ENCODE measurements at places on chromosomes 2 and 18.

- DNase-seq, result peak; percentile 47
Observed at GRCh38 chr2:42903821-42904575, 111.6 kb upstream of the HAAO start.

- DNase-seq, result no peak
Observed at GRCh38 chr18:47418746-47419145, 167.3 kb upstream of the SKOR2 start.

- DNase-seq, result no peak
Observed at GRCh38 chr2:101962309-101962708, 29.5 kb upstream of the IL1R2 start.

DNA sequence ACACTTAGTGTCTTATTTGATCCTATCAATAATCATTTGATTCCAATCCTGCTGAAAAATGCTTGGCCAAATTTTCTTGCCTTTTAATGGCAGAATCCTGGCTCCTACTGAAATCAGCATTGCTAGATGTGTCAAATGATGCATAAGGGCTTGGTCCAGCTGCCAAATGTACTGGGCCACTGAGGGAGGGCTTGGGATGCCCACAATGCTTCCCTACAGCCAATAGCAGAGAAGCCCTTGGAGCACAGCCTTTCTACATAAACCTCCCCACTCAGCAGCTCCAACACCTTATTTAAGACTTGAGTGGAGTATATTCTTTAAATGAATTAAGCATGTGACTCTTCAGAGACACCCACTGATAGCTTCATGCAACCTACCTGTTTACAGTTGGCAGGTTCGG lies 3.6 kb downstream of the ALK start:
- DNase-seq, result no peak

- DNase-seq, result no peak
Observed at GRCh38 chr2:193695367-193695766, 1500.6 kb upstream of the TMEFF2 start.

GRCh38 chr18:46040747-46041104 lies 31.3 kb downstream of the PSTPIP2 start:
- DNase-seq, result no peak

DNA sequence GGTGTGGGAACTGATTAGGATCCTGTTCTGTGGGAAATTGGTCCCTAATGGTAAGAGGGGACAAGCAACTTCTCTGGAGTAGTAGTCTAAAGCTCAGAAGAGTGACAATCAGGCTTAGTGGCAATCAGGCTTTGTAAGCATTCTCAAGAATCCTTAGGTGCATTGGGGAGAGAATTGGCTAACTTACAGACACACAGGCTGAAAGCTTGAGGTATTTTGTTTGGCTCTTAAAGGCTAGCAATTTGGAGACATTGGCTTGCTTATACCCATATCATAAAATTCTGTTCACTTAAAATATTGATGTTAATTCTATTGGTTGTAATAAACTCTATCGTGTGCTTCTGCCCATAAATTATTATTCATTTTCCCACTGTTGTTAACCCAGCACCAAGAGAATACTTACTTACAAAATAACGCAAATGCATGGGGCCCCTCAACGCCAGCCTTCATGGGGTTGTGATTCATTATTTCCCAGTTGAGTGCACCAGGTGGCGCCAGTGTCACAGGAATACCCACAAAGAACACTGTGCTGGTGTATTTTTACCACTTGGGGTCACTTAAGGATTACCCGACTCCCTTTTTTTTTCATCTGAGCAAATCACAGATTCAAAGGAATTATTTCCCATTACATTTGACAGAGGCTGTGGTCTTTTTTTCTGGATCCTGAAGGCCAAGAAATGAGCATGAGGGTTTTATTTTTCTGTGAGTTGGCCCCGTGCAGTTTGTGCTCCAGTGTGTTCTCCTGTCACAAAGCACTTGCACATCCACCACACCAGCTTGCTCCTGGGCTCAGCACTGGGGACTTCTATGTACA lies 45.5 kb downstream of the DDX1 start:
- peak; percentile 69 for DNase-seq

DNA sequence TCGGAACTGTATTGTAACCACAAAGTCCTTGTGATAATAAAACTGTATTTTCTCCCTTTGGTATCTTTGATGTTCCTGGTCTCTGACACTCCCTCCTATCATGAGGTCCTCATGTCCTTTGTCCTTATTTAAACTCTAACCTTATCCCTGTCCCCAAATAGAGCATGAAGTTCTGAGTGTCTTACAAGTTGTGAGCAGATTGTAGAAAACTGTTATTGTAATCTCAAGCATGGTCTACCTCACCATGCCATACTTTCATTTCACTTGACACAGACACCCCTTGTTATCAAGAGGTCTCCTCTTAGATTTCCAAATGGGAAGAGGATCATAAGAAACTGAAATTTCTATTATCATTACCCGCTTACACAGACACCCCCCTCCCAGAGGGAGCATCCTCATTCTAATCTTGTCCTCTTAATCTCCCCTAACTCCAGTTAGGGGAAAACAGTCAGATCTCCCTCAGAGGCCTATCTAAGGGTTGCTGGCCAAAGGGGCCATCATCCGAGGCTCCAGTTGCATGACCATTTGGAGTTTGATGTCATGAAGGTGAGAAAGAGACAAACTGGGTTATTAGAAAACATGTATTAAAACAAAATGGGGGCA lies 29.0 kb downstream of the MYO3B start:
- no peak for DNase-seq

DNA sequence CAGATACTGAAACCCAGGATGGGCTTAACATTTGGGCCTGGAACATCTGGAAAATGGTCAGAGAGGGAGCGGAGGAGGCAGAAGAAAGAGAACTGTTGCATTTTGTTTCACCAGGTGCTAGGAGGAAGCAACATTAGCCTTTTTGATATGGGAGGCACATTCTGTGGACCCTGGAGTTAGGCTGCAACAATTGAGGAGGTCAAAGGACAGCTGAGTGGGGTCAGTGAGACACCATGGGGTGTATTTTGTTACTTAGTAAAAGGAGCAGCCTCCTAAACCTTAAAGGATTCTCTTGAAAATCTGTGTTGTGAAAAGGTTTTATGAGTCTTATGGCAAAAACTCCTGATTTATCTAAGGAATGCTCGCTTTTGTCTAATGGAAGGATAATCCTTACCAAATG lies 124.9 kb downstream of the GREB1L start:
- DNase-seq, result no peak

DNA sequence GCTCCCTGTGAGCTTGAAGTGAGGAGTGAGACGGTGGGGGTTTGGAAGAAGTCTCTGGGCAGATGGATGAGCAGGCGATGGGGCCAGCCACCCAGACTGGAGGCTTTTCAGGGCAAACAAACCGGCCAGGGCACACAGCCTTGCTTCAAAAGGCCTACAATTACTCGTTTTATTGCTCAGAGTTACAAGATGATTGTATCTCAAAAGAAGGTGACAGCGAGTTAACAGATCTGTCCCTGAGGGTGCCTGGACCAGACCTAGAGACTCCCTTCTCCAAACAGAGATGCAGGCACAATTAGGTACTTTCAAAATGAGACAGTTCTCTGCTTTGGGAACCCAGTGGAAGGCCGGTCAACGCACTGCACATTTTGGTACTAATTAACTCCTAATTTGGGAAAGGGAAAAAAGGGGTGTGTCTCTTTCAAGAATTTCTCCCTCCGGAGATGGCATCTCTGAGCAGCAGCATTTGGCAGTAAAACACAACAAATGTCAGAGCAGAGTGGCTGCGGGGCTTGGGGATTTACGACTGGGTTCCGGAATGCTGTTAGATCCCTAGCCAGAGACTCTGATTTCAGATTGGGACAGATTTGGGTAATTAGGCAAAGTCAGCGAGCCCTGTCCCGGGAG lies 226.7 kb downstream of the TTC32 start:
- DNase-seq, result no peak

DNA sequence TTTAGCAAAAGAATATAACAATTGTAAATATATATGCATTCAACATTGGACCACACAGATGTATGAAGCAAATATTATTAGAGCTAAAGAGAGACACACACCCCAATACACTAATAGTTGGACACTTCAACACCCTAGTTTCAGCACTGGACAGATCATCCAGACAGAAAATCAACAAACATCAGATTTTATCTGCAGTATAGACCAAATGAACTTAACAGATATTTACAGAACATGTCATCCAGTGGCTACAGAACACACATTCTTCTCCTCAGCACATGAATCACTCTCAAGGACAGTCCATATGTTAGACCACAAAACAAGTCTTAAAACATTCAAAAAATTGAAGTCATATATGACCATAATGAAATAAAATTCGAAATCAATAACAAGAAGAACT lies 22.1 kb upstream of the EVA1A start:
- DNase-seq, result no peak

GRCh38 chr2:233124421-233125080 lies 64.4 kb downstream of the INPP5D start:
- no peak for DNase-seq

GRCh38 chr2:37560863-37561614 lies 110.4 kb downstream of the CDC42EP3 start:
- no peak for DNase-seq

DNA sequence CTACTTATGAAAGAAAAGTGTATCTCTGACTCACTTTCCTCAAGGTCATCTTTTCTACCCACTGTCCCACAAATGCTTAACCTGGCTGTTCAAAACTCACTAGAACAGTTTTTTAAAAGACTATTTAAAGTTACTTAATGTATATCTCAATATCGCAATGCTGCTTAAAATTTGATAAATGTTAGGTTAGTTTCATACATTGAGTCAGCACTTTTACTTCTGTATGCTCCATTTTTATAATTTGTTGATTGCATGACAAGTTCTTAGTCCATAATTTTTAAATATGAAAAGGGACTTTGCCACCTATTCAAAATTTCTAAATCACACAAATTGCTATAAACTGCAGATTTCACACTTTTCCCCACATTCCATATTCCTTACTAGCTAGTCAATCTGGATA lies 231.7 kb upstream of the SLC39A10 start:
- no peak for DNase-seq

DNA sequence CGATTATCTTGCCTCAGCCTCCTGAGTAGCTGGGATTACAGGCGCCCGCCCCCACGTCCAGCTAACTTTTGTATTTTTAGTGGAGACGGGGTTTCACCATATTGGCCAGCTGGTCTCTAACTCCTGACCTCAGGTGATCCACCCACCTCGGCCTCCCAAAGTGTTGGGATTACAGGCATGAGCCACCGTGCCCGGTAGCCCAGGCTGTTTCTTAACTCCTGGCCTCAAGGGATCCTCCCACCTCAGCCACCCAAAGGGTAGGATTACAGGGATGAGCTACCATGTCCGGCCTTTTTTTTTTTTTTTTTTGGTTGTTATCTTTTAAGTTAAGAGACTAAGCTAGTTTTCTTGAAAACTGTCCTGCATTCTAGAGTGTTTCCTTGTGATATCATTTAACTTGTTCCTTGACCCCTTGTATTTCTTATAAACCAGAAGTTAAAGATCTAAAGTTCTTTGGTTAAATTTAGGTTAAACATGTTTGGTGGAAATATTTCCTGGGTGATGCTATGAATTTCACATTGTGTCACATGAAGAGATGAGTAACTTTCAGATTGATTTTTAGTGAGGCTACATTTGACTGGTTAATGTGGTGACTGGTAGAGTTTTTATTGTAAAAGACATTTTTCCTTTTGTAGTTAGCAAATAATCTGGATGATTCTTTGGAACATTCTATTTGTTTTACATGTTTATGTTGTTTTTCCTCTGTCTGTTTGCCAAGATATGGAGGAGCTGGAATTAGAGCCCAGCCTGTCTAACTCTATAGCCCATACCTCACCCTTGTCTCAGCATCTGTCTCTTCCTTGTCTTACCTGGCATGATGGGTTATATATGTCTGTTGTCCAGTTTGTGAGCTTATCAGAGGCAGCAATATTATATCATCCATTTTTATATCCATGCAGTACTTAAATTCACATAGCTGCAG lies 5.2 kb downstream of the NCAPH start:
- no peak for DNase-seq

DNA sequence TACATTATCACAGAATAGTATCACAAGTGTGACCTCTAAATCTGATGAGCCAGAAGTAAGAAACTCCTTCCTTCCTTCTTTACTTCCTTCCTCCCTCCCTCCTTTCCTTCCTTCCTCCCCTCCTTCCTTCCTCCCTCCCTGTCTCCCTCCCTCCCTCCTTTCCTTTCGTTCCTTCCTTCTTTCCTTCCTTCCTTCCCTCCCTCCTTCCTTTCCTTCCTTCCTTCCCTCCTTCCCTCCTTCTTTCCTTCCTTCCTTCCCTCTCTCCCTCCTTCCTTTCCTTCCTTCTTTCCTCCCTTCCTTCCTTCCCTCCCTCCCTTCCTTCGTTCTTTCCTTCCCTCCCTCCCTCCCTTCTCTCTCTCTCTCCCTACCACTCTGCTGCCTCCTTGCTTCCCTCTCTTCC lies 359.2 kb downstream of the OSR1 start:
- DNase-seq, result no peak

DNA sequence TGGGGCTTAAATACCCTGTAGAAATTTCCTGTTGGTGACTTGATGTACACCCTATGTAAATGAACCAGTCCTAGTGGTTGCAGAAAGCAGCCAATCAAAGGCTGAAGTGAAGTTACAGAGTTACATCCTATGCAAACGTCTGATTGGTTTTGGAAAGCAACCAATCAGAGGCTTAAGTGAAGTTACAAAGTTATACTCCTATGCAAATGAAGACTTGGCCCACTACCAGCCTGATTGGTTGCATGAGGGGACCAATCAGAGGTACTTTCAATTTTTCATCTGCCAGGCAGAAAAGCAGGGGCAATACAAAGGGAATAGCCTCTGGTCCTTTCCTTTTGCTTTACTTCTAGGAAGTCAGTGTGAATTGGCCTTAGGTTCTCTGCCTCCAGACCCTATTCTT lies 13.6 kb upstream of the ZNF397 start:
- DNase-seq, result no peak

GRCh38 chr2:188993247-188993646 lies 19.1 kb downstream of the COL3A1 start:
- no peak for DNase-seq

DNA sequence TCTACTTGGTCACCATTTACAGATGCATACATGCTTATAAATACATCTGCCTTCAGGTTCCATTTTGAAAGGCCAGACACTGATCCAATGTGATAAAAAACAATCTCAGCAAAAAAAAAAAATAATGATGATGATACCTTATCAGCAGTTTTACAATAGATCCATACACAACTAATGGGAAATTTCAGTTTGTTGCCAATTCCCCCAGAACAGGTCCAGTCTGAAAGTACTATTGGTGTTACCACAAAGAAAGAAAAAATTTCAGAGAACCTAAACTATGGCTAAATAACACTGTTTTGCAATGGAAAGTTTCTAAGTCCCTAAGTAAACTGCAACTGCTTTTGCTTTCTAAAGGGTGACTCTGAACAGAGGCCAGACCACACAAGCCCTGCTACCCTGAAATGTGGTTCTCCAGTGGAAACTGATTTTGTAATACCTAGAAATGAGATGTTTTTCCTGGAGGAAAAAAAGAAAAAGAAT lies 54.1 kb downstream of the LPIN2 start:
- no peak for DNase-seq

- DNase-seq, result no peak
Observed at GRCh38 chr2:63658176-63658968, 69.6 kb downstream of the MDH1 start.

GRCh38 chr2:162344617-162344950 lies 652 bp downstream of the GCA start:
- no peak for DNase-seq

Measured in hematopoietic multipotent progenitor cell (in vitro differentiated cells).